ENCODE measurements at places on chromosomes 1 and 21.

DNA sequence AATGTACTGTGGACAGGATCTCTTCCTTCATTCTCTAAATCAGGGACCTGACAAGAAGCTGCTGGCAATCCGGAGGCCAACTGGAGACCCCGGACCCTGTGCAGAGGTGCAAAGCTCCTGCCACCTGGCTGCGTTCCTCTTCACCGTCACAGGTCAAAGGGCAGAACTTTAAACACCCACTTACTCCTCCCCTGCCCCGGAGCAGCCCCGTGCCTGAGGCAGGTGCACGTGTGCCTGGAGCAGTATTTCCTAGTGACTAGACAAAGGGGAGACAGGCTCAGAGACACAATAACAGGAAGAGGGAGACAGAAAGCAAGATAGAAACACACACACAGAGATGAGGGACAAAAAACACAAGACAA lies 6.6 kb upstream of the PIGC start:
- no peak for DNase-seq

DNA sequence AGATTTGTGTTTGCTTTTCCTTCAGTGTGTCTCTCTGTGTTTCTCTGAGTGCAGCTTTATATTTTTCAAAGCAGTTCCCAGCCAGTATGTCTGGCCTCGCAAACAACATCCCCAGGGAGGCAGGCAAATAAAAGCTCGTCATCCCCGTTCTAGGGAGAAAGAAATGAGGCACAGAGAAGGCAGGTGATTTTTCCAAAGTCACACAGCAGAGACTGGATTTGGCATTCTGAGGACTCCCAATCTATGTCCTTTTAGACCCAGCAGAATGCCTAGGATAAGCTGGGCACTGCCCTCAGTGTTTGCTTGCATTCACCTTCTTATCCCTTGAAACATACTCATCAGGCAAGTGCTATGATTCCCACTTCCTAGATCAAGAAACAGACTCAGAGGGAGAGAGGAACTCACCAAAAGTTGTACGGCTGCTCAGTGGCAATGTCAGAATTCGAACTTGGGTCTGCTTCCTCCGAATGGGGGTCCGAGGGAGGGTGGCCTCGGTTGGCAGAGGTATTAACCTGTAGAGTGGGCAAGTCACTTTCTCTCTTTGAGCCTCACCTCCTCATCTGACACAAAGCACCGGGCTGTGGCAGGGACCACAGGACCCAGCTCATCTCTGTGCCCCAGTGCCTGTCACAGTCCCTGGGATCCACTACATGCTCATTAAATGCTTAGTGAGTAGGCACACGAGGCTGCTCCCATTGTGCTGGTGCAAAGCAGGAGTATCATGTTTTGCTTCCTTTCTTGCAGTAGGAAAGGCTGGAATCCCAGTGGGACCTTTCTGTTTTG lies 4.2 kb downstream of the RAP1GAP start:
- no peak for DNase-seq

DNA sequence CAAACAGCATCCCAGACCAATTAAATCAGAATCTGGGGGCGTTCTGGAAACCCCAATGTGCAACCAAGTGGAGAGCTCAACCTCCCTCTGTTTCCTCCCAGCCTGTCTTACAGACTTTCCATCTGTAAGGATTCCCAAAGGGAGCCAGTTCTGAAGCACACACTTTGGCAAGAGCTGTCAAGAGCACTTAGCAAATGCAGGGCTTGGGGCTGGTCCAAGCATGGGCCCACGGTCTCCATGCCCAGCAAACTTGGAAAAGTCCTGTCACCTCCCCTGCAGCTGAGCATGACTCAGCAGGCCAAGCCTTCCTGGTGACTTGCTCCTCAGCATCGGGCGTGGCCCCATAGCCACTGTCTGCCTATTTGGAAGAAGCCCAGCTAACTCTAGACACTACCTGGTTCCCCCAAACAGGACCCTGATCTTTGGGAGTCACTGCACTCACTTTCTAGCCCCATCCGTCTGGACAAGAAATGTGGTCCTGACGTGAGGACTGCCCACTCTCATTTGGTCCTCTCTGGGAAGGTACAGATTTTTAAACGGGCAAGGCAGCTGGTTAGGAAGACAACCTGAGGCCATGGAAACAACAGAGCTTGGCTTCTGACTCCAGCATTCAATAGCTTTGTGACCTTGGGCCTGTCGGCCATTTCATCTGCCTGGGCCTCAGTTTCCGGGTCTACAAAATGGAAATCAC lies 16.9 kb downstream of the SLC2A1 start:
- no peak for DNase-seq

DNA sequence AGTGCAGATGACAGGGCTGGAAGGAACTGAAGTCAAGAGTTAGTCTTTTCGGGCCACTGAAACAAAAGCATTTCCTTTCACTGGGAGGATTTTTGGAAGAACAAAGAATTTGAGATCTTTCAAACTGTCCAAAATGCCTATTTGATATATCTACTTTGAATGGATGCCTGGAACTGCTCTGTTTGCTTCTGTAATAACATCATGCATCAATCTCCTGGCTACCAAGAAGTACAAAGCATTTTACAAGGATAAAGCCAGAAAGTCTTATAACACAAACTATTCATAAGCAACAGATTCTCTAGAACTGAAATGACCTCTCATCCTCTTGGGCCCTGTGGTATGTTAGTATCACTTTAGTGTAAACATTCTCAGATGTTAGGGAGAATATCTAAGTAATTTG lies 18.2 kb upstream of the RHOU start:
- no peak for DNase-seq

DNA sequence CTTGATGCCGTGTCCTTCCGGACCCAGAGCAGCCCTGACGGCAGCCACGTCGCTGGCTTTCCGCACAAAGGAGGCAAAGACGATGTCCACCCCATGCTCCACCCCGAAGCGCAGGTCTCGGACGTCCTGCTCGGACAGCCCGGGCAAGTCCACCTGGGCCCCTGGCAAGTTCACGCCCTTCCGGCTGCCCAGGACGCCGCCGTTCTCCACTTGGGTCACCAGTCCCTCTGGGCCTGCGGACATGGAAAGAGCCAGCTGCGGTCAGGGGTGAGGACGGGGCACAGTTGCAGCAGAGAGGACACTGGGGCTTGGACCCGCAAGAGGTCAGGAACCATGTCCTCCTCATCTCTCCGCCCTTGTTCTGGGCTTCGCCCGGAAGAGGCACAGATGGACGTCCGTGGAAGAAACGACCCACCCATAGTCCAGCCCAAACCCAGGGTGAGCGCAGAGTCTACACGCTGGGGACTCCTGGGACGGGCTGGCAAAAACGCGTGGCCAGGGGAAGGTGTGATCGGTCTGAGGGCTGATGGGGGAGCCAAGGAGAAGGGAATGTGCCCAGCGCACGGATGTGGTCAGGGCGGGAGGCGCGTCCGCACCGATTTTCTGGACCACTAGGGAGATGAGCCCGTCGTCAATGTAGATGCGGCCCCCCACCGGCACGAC lies 6.6 kb downstream of the PKLR start:
- DNase-seq = no peak

- DNase-seq = no peak
Observed at GRCh38 chr1:229945795-229946194, 121.2 kb upstream of the GALNT2 start.

DNA sequence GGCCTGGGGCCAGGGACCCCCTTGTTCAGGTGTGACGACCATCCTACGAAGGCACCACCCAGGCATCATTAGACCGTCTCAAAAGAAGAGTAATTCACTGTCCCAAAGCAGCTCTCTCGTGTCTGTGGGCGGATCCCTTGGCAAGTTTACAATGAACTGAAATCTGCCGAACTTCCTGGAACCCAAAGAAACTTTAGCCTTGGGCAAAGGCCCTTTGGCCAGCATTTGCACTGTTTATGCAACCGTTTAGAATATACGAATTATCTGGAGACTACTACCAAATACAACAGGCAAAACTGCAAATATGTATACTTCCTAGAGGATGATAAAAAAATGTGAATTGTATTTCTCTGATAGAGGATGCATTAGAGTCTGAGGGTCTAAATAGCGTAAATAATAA lies 1.4 kb upstream of the SOD1 start:
- DNase-seq = no peak

DNA sequence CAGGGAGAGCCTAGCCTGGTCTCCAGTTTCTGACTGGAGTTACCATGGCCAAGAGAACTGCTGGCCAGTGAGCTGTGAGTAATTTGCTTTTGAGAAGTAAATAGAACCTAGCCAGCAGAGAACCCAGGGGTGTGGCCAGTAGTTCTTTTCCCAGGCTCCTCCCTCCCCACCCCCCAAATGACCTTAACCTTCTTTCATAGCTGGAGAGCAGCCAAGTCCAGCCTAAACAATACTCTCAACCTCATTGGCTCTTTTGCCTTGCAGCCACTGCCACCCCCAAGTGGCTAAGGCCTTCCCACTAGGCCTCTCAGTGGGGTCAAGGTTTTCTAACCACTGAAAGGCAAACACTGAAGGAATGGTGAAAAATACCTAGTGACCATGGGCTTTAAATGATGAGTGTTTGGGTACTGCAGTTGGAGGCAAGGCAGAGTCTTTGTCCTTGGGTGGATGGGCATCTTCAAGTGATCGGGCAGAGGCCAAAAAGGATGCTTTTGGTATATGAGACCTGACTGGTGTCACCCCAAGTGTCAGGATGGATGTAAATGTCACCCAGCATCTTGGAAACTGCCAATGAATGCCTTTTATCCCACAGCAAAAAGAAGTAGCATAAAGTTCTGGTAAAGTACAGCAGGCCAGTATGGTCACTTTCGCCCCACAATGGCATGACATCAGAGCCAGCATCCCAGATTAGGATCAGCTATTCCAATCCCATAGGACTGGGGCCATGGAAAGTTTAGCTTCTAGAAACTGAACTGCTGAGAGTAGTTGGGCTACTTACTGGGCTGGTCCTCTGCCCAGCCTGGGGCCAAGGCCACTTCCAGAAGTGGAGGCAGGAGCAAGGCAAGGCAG lies 3.5 kb upstream of the PIGV start:
- no peak for DNase-seq

DNA sequence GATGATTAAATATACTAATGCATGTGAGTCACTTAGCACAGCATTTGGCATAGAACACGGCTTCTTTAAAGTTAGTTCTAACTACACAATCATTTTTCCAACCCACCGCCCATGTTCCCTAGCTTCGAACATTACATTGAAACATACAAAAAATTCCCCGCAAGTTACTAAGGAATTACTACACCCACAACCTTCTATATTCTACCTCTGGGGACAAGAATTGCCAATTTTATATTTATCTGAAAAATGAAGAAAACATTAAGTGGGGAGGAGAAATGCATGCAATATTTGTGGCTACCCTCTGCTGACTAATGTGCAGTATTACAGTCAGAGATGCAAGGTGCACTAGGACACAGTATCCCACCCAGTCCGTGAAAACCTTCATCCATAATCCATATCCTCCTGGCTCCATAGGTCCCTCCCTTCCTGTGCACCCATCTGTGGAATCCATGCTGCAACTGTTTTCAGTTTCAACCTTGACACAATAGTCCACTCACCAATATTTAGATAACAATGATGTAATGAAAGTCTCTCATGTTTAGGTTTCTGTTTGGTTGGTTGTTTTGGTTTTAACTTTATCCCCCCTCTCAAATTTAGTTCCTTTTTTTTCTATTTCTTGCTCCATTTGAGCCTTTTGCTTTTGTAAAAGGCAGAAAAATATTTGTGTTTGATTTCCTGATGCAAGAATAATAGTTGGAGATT lies 31.6 kb downstream of the RGS5 start:
- no peak for DNase-seq

GRCh38 chr1:219559899-219560298 lies 53.0 kb downstream of the ZC3H11B start:
- no peak for DNase-seq

GRCh38 chr1:111199881-111200801 lies at the start of gene DENND2D:
Gene DENND2D (minus strand): TSS chr1:111200646. CDS start chr1:111200459, 187 bp downstream.
- no peak for DNase-seq

- no peak for DNase-seq
Observed at GRCh38 chr1:59125676-59126320, 171.1 kb upstream of the FGGY start.

- DNase-seq = no peak
Observed at GRCh38 chr1:54239631-54240031, 39.7 kb downstream of the MRPL37 start.

- no peak for DNase-seq
Observed at GRCh38 chr1:159897962-159898361, 2.0 kb downstream of the CFAP45 start.

DNA sequence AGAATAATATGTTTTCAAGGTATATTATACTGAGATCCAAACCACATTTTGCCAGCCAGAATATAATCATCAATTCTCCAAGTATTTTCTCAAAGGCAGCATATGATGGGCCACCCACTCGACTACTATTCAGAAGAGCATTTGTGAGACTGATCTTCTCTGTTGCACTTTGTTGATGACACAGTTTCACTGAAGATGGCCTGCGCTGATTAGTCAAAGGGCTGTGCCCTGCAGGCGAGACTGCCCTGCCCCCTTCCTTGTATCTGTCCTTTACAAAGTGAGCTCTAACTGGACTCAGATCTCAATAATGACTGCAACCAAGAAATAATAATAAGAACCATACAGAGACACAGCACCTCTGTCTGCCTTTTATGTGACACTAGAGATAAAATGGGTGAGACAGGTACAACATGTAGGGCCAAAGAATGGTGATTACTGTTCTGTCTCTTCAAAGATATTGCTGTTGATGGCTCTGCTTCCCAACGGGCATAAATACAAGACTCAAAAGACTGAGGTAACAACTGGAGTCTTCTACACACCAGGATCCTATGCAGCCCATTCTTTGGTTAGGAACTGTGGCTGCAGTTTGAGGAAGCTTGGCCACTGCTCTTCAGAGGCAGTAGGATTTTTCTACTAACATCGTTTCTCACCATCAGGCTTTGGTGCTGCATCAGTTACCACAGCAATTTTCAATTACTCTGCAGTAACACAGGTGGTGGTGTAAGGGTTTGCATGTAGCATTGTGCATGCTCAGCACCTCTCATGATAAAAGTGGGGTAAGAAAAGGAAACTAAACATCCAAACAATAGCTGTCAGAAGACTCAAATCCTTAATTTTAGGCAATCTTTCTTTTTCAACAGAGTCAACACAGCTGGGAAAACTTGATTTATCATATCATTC lies 481.1 kb downstream of the PTBP2 start:
- no peak for DNase-seq

GRCh38 chr1:206498685-206499084 lies 8.6 kb upstream of the RASSF5 start:
- DNase-seq = no peak

GRCh38 chr1:234214129-234214910 lies 158.9 kb upstream of the COA6 start:
- no peak for DNase-seq

- DNase-seq = no peak
Observed at GRCh38 chr1:165855010-165855838, 27.8 kb downstream of the UCK2 start.

GRCh38 chr21:9738527-9738926 lies 782.9 kb upstream of the TPTE start:
- DNase-seq = no peak

DNA sequence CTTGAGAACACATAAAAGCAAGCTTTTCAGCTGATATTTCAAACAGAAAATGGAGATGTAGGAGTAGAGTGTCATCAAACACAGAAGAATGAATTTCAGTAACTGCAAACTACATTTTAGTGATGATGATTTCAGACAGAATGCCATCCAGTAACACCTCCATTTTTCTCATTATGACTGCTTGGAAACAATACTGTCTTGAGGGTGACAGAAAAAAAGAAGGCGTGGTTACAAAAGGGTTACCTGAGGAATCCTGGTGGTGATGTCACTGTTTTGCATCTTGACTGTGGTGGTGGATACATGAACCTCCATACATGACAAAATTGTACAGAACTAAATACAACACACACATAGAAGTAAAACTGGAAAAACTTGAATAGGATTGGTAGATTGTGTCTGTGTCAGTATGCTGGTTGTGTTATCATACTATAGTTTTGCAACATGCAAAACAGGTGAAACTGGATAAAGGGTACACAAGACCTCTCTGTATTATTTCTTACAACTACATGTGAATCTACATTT lies 375.9 kb downstream of the PTBP2 start:
- DNase-seq = no peak

- no peak for DNase-seq
Observed at GRCh38 chr1:193185901-193186731, at the start of gene B3GALT2. Gene B3GALT2 (minus strand): TSS chr1:193186613. CDS start chr1:193181562, 5,051 bp downstream.

Data from activated naive CD4-positive, alpha-beta T cell (primary cell).